Activated CD4-positive, alpha-beta T cell treated with anti-CD3 and anti-CD28 coated beads, Interleukin-2, amount 50 U/mL, for 1 hour (primary cell): ENCODE measurements at places on chromosomes 7 and 10.

- DNase-seq: no peak
Measured at GRCh38 chr7:83550100-83550499, 98.8 kb downstream of the SEMA3E start.

- DNase-seq: no peak
Measured at GRCh38 chr10:86829472-86829871, 73.1 kb downstream of the BMPR1A start.

GRCh38 chr7:19872094-19872493, 98.7 kb upstream of the TMEM196 start:
- DNase-seq: no peak

GRCh38 chr7:53035499-53036412, at the start of gene POM121L12:
Gene POM121L12, plus strand, starts transcription at chr7:53035633. Its CDS starts 39 bp downstream, at chr7:53035672.
- DNase-seq: no peak

- DNase-seq: no peak
Measured at GRCh38 chr7:95881597-95881996, 109.2 kb downstream of the DYNC1I1 start.

- no peak for DNase-seq
Measured at GRCh38 chr7:45574669-45575500, 717 bp downstream of the ADCY1 start.

GRCh38 chr7:99407872-99408378, 472 bp downstream of the PDAP1 start:
- peak; percentile 31 for DNase-seq

GRCh38 chr7:44264221-44264931, 61.0 kb downstream of the CAMK2B start:
- no peak for DNase-seq

DNA sequence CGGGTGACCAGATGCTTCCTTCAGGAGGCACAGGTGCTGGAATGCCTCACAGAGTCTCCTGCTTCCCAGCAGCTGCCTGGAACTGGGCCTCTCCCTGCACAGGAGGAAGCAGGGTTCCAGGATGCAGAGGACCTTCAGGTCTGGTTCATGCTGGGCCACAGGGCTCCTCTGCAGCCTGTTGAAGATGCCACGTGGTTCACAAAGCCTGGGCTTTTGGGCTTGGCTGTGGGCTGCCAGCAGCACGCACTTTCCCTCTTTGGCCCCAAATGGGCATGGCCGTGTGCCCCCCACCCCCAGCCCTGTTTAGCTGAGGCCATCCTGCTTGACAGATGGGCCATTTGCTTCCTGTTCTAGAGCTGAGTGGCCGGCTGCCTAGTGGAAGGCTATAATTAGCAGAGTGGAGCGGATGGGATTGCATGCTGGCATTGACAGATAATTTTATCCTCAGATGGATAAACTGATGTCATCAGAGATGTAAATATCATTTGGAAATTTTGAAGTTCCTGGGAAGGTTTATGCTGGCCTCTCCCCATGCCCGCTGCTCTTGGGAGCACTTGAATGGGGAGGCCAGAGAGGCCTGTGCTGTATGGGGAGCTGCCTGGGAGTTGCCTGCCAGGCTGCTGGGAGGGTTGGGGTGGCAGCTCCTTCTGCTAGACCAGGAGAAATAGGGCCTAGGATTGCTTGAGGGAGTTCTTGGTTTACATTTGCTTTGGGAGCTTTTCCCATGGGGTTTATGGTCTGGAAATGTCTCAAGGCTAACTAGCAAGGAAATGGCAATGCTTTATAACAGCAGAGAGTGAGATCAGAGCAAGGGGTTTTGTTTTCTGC, 28.2 kb downstream of the TSPAN15 start:
- DNase-seq: no peak

DNA sequence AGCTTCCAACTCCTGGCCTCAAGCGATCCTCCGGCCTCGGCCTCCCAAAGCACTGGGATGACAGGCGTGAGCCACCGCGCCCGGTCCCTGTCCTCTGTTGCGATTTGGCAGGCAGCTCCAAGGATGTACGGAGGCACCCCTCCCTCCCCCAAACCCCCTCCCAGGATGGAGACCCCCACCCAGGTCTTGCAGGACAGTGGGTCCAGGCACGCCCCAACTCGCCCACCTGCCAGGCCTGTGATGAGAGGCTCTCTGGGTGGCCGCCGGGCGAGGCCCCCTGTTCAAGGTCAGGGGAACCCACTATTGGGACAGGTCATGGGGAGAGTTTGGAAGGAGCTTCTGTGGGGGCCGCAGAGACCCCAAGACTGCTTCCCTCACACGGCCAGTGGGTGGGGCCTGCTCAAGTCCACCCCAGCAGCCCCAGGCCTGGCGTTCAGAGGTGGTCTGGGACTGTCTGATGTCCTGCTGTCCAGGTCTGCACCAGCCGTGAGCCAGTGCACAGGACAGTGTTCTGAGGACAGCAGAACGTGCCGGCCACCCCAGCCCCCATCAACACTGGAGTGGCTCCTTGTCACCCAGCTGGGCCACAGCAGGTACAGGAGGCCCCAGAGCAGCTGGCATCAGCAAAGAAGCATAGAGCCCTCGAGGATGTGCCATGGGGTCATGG, 2.5 kb downstream of the ADAP1 start:
- no peak for DNase-seq

DNA sequence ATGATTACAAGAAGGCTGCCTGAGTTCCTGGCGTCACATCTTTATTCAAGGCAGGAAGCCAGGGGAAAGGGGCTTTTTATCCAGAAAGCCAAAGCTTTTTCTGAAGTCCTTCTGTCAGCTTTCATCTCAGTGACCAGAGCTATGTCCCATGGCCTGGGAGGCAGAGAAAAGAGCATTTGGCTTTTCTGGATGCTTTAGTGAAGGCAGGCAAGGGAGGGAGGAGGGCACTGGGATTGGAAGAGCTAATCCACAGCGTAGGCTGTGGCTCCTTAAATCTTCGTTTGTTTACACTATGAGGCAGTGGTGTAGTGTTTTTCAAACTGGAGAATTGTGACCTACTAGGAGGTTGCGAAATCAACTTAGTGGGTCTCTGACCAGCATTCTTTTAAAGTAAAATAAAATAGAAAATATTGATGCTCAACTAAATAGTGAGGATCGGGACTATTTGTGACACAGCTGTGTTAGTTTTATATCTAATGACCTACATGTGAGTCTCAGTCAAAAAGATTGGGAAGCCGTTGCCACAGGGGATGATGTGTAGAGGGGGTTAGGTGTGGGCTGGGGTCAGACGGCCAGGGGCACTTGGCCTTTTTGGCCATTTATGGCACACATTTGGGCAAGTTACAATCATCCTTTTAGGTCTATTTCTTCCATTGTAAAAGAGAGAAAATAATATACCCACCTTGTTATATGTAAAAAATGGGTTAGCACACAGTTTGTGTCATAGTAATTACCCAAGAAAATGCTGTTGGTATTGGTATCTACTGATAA, 14.1 kb downstream of the CRYGN start:
- no peak for DNase-seq

DNA sequence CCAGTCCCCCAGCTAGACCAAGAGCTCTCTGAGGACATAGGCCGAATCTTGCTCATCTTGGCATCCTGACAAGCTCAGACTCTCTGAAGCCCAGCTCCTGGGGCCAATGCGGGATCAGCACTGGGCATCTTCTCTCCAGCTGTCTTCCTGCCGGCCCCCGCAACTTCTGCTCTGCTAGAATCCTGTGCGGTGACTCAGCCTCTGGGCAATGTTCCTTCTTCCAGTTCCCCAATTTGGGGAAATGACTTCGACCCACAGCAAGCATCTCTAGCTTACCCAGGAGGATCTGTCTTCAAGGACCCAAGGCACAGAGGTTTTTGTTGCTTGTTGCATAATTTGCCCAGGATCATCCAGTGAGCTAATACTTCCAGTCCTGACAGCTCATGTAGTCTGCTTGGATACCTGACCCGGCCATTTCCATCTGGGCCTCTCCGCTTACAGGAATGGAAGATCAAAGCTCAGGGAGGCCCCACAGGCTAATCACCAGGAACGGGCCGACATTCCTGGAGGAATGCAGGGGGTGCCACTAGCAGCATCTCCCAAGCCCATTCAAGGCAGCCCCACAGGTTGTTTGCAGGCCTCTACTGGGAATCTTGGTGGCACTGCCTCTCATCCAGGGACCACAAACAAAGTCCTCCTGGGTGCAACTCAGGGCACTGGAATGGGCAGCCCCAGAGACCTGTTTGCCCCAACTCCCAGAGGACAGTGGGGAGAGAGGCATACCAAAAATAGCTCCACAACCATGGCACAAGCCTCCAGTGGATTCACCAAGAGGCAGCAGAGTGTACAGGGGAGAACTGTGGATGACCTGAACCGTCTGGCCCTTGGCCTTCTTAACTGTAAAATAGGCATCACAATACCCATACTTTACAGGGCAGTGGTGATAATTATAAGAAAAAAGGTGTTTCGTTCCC, 151.9 kb downstream of the NEURL1 start:
- DNase-seq: no peak
